ENCODE measurements at places on chromosomes 11 and 22. TPM values are rescaled to one million over a fixed set of nuclear protein-coding genes. Genes with fewer than 3 reads are reported as not detected.

GRCh38 chr11:77316733-77317342 lies 15.4 kb upstream of the GDPD4 start:
- DNase-seq: no peak
- H3K4me1 ChIP-seq: peaks cover 39% of the 10 kb centered on the region
- no peaks in the 10 kb centered on the region for H3K36me3 ChIP-seq
- no peak overlapping the region for H3K27ac ChIP-seq

GRCh38 chr11:15157181-15157580 lies 42.5 kb downstream of the INSC start:
- DNase-seq: peak; percentile 88
- peak overlapping the region; percentile 91 for H3K27ac ChIP-seq
- H3K36me3 ChIP-seq: 0 out of 2 replicates have a peak, but pooled peaks cover 4% of the 10 kb centered on the region
- peaks cover 48% of the 10 kb centered on the region for H3K4me1 ChIP-seq

DNA sequence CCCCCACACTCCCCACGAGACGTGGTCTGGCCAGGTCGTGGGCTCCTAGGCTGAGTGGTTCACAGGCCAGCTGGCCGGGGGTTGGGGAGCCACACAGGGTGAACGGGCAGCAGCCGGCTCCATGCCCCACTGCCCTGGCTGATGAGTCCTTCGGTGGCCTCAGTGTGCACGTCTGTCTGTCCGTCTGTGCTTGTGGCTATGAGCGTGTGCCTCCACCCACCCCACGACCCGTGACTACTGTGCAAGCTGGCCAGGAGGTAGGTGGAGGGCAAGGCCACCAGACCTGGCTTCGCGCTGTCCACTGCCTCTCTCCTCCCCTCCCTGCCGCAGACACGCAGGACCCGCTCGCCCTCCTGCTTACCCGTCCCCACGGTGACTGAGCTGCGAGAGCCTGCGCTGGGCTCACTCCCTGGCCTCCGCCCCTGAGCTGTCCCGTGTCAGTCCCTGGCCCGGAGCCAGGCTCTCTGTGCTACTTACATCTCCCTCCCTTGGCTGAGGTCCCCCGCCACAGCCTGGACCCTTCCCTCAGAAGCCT lies 14.1 kb downstream of the CSDC2 start:
- no peak overlapping the region for H3K4me3 ChIP-seq
- peaks cover 16% of the 10 kb centered on the region for H3K36me3 ChIP-seq
- no peak for DNase-seq
- peaks cover 6% of the 10 kb centered on the region for H3K27me3 ChIP-seq

DNA sequence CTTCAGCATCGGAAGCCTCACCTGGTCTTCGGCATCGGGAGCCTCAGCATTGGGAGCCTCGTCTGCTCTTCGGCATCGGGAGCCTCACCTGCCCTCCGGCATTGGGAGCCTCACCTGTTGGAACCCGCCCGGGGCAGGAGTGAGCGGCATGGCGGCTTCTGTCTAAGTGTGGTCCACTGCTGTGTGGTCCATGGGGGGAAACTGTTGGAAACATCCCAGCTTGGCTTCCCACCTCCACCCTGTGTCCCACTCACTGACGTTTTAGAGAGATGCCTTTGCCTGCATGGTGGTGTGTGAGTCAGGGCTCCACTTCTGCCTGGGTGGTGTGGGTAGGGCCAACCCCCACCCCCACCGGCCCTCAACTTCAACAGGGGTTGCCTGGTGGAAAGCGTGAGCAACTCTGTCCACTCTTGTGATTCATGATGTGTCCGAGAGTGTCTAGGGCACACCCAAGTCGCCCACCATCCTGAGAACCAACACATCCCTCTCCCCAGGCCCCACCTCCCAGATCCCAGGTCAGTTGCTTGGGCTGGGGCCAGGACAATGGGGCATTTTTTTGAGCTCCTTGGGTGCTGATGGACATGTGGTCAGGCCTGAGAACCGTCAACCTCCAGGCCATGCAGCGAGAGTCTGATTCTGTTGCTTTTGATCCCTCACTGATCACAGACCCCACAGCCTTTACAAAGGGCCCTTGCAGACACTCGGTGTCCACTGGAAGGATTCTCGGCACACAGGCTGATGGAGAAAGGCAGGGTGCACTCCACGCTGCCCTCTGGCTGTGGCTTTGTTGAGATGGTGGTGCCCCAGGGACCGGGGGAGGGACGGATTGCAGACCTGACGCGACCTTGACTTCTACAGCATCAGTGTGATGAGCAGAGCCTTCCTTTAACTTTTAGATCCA lies 406.7 kb downstream of the TBC1D22A start:
- no peaks in the 10 kb centered on the region for H3K36me3 ChIP-seq
- H3K27me3 ChIP-seq: peaks cover 5% of the 10 kb centered on the region
- no peaks in the 10 kb centered on the region for H3K4me1 ChIP-seq
- no peak for DNase-seq
- H3K27ac ChIP-seq: no peak overlapping the region

DNA sequence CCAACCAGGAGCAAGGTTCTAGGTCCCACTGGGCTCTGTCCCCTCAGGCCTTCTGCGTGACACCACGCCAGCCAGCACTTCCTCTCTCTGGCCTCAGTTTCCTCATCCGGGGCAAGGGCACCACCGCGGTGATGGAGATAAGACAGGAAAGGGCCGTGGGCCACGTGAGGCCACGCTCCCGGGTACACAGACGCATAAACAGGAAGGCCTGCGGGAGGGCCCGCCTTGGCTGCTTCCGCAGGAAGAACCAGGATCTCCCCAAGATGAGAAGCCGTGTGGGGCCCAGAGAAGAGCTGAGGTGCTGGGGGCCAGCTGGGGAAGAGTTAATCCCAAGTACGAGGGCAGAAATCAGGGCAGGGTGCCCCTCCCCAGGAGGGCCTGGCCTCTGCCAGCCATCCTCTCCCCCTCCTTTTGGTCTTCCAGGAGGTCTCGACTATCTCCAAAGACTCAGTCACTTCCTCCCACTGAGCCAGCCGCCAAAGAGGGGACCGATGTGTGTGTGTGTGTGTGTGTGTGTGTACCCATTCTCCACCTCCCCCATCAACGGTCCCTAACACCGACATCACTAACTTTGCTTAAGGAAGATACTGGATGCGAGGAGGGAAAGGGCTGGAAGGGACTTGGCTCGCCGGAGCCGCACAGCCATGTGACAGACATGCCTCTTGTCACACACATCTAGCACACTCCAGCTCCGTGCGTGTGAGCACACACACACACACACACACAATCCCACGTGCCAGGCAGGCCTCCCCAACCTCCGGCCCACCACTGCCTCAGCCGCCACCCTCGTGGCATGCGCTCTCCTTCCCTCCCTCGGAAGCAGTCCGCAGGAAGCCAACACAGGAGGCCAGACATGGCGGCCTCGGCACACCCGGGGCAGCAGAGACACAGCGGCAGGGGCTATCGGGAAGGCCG lies 1.4 kb downstream of the MFNG start:
- H3K27ac ChIP-seq: no peak overlapping the region
- no peak overlapping the region for H3K4me3 ChIP-seq
- H3K27me3 ChIP-seq: peaks cover 24% of the 10 kb centered on the region
- H3K4me1 ChIP-seq: peaks cover 22% of the 10 kb centered on the region

Gene L3MBTL2
- total RNA-seq: 25.7 TPM

DNA sequence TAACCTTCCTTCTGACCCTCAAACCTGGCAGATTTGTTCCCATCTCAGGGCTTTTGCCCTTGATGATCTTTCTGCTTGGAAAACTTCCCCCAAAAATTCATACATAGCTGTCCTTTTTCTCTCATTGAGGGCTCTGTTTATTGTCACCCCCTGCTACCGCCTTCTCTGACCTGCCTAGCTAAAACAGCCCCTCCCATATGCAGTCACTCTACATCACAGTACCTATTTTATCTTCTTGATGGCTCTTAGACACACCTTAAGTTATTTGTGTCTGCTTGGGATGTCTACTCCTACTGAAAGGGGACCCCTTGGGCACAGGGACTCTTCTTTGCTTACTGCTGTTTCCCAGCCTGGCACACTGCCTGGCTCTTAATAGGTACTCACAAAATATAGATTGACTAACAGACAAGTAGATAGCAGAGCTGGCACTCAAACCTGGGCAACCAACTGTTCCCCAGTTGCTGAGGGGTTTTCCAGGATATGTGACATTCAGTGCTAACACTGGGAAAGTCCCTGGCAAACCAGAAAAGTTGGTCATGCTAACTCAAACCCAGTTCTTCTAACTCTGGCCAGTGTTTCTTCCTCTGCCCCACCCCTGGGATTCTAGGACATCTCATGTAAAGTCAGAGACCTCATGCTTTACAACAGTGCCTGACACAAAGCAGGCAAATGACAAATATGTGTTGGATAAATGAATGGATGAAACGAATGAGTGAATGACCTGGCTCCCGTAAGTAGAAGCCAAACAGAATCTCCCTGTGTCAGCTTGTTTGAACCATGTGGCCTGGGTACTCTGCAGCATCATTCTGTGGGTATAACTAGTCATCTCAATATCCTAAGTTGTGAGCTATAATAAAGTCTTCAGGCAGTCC lies 19.8 kb upstream of the FJX1 start:
- no peak overlapping the region for H3K27ac ChIP-seq
- H3K4me3 ChIP-seq: no peak overlapping the region
- peaks cover 13% of the 10 kb centered on the region for H3K4me1 ChIP-seq
- no peak for DNase-seq
- peaks cover 5% of the 10 kb centered on the region for H3K27me3 ChIP-seq

Measured in HFFc6 (cell line).